Progenitor cell of endocrine pancreas (in vitro differentiated cells): ENCODE measurements at places on chromosomes 2 and 18.
A peak's percentile ranks its signal among the peaks of the same experiment; 100 is the strongest.

- DNase-seq: no peak
Measured at GRCh38 chr18:12308386-12309100, 502 bp downstream of the TUBB6 start.

DNA sequence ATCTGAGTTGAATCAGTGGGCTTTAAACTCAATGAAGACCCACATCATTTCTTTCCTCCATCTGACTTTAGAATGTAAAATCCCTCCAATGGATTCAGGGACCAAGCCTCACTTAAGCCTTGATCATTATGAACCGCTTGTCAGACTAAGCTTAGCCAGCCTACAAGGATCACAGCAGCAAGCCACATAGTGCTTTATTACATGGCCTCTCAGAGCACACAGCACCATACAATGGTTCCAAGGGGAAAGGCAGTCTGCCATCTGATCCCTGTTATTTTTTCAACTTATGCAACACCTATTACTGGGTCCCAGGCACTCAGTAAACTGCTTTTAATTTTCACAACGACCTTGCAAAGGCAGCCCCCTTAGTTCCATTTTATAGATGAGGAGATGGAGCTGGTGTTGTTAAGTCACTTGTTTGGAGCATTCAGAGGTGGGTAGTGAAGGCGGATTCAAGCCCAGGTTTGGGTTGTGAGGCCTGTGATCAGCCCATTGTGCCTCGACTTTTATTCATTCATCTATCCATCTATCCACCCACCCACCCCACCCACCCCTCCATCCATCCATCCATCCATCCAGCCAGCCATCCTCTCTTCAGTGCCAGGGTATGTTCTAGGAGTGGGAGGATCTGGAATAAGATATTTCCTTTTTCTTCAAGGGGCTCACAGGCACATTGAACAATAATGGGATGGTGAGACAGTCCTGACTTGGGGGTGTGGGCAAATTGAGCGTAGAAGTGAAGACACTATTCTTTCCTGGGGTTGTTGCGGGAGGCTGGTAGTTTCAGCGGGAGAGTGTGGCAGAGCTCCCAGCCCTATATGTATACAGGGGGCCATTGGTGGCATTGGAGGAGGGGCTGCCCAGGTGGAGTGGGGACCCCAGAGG, 141.2 kb downstream of the MYCN start:
- DNase-seq: no peak

DNA sequence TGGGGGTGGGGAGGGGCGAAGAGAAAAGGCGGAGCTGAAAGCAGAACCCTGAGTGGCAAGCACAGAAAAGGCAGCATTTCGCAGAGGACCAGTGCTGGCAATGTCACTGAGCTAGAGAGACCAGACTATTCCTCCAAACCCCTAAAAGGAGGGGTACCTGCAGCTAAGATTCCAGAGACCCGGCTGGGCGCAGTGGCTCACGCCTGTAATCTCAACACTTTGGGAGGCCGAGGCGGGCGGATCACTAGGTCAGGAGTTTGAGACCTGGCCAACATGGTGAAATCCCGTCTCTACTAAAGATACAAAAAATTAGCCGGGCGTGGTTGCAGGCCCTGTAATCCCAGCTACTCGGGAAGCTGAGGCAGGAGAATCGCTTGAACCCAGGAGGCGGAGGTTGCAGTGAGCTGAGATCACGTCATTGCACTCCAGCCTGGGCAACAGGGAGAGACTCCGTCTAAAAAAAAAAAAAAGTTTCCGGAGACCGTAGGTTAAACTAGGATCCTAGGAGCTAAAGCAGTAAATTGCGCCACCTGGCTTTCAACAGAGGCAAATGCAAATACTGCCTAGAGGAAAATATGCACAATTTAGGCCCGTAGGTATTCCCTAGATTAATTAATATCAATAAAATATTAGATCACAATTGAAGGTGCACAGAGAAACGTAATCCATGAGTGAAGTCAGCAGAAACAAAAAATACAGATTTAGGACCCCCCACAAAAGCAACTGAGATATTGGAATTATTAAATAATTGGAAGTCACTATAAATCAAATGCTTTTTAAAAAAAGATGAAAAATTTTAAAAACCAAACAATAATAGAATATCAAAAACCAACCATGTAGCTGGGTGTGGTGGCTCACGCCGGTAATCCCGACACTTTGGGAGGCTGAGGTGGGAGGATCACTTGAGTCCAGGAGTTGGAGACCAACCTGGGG, 4.9 kb downstream of the UCN start:
- DNase-seq: no peak

- no peak for DNase-seq
Measured at GRCh38 chr18:80108121-80108536, 933 bp upstream of the ADNP2 start.

DNA sequence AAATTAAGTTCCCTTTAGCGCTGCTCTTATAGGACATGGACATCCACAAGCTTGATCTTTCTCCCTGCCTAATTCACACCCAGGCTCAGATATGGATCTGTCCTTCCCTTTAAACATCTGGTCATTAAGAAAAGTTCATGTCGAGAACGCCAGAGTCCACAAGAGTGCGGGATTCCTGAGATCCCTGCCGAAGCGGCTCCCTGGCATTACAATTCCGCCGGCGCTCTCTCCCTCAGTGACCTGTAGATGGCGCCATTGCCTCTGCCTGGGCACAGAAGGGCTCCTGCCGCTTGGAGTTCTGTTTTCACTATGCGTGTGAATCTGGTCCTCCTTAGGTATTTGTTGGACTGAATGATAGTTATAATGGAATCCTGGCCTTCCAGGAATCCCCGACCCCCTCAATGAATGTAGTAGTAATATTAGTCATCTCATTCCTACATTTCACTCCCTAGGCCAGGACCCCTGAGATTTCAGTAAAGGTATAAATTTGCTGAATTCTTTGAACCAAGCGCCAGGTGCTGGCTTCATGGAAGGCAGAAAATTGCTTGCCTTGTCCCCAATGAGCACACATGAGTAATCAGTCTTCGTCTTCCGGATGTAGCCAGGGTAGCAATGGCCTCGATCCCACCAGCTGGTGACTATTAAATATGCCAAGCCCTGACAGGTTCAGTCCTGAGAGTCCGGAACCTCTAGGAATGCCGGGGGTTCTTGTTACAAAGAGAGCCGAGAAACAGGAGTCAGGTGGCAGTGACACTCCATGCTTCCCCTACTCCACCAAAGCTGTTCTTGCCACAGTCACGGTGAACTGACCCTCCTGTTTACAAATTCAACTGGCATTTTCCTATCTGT, 26.4 kb upstream of the CD207 start:
- peak; percentile 86 for DNase-seq
